Fibroblast of mammary gland (primary cell): ENCODE measurements at places on chromosomes 5 and 9.

- peak; percentile 48 for DNase-seq
Observed at GRCh38 chr9:113624721-113625120, 161.2 kb downstream of the RGS3 start.

- DNase-seq, result peak; percentile 91
Observed at GRCh38 chr9:116074658-116075057, 78.9 kb upstream of the PAPPA start.

DNA sequence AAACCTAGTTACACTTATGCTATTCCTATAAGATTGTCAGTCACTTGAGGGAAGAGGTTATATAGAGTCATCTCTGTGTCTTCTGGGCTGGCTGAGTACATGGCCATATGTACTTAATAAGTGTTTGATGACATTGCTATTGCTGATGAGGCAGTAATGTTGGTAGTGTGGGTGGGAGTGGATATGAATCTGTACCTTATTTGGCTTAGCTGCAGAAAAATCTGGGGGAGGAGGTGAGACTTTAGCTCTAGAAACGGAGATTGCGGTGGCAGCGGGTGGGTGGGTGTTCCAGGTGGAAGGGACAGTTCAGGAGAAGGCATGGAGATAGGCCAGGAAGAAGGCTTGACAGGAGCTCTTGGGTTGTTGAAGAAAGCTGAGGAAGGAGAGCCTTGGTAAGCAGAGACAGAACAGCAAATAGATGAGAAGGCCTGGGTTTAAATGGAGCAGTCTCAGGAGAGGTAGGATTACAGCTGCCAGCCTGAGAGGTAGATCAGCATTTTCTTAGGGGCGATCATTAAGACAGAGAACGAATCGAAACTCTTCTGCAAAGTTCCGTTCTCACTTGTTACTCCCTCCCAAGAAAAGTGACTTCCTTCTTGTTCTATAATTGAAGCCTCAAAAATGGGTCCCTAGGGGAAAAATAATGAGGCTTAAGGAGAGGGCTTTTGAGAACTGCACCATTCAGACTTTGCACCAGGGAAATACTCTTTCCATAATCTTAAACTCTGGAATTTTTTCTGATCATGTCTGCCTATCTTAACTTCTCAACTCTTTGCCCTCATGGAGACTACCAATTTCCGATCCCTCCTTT, 160.5 kb downstream of the UNC13B start:
- peak; percentile 47 for DNase-seq

DNA sequence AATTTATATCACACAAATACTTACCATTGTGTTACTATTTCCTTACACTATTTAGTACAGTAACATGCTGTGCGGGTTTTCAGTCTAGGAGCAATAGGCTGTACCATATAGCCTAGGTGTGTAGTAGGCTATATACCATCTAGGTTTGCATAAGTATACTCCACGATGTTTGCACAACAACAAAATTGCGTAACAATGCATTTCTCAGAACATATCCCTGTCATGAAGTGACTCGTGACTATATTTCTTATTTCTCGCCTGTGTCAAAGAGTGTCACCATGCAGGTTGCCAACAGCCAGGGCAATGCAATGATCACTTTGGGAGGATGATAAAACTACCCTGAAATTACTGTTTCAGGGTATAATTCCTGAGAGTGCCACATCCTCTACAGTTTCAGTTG, 65.6 kb upstream of the CD180 start:
- DNase-seq, result no peak

GRCh38 chr9:95820074-95820473, 55.4 kb upstream of the ERCC6L2 start:
- peak; percentile 82 for DNase-seq

- DNase-seq, result no peak
Observed at GRCh38 chr9:99852617-99853016, 30.9 kb downstream of the NR4A3 start.

GRCh38 chr5:10503321-10503720, 60.5 kb upstream of the ANKRD33B start:
- DNase-seq, result no peak

DNA sequence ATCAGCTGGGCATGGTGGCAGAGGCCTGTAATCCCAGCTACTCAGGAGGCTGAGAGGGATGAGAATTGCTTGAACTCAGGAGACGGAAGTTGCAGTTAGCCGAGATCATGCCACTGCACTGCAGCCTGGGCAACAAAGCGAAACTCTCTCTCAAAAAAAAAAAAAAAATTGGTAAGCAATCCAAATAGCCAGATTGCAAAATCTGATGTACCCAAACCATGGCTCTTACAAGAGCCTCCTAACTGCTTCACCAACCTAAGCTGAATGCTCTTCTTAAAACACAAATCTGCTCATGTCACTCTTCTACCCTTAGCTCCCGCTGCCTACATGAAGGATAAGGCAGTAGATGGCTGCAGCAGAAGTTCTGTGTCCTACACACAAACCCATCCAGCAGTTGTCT, 105.9 kb downstream of the MPDZ start:
- no peak for DNase-seq

DNA sequence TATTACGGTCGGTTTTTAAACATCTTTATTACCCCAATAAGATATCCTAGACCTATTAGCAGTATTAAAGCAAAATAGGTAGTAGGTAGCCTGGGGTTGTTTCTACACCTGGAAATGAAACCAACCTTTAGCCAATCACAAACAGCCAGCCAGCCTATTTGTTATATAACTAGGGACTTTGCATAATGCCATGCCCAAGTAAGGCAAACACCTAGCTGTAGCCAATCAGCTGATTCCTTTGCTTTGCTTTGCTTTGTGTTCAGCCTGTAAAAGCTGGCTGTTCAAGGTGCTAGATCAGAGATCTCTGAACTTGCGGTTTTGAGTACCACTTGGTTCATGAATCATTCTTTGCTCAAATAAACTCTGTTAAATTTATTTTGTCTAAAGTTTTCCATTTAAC, 46.5 kb upstream of the SETD9 start:
- DNase-seq, result no peak
